Epithelial cell of proximal tubule (primary cell): ENCODE measurements at places on chromosomes 1 and 21.

DNA sequence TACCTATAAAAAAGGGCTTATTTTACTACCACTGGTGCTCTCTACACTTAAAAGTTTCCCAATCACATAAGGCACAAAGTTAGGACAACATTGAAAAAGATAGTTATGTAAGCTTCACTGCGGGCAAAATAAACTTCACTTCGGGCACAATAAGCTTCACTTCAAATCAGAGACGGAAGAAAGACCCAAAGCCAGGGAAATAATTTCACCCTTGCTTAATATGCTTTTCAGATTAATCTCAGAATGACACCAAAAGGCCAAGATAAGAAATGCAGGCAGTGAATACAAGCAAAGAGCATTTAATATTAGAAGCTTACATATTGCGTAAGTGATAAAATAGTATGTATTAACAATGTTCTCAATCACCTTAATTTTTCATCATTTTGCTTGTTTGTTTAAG is 444.2 kb downstream of the SETD4 start:
- no peak for DNase-seq

DNA sequence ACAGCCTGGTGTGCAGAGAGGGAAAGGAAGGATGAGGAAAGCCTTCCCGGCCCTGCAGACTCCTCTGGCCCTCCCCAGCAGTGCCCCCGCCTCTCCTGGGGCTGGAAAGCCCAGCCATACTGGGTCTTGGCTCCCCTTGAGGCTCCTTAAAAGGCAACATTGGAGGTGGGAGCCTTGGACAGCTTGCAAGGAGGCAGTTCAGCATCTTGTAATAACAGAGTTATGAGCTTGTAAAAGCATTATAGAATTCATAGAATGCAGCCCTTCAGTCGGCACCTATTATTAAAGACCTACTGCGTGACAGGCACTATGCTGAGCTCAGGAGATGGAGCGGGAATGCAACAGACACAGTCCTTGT is 4.2 kb downstream of the TINAGL1 start:
- no peak for DNase-seq

DNA sequence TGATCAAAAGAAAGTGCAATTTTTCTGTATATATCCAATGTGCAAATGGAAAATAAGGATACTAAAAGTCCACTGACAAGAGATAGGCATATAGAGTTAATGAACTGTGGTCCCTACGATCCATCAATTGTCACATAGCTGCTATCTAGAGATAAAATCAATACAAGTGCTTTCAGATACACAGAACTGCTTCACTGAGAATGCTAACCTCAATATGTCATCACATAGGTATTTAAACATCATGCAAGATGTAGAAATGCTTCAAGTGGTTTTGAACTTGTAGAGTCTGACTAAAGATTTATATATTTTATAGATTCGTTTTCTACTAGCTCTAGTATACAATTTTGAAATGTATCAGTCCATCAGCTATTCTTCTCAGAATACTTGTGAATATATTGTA is 1604.7 kb downstream of the PLA2G4A start:
- DNase-seq = no peak

GRCh38 chr1:26787381-26787705 is 407 bp upstream of the PIGV start:
- DNase-seq = no peak

DNA sequence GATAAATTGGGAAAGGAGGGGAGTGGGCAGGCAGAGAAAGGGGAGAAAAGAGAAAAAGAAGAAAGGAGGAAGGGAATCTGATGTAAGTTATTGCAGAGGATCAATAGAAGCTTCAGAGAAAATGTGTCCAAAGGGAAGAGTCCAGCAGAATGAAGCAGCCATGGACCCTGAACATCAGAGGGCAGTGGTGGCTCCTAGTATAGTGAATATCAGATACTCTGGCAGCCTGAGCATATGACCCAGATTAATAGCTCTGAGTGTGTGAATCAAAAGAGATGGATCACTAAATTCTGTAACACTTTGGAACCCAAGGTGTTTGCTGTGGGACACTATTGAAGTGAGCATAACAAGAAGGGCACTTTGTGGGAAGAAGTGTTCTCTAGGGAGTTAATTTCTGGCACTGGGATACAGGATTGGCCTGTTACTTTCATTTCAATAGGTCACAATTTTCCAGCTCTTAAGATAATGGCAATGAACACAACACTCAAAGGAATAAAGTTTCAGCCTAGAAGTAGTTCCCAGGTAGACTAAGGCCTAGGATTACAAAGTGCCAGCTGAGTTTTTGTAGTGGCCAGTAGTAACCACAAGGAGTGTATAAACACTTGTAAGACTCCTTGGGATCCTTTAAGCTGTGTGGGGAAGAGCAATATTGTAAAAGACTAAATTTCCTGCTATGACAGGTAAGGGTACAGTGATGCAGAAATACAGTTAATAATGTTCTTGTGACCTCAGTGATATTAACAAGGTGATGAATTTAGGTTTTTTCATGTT is 164.5 kb upstream of the BEND5 start:
- no peak for DNase-seq
